AML-193 (cell line): ENCODE measurements at places on chromosomes 6 and 20.

- no peak for DNase-seq
Measured at GRCh38 chr6:1016329-1017302, 295.3 kb upstream of the FOXQ1 start.

- no peak for DNase-seq
Measured at GRCh38 chr6:148347441-148348054, 4.9 kb downstream of the SASH1 start.

- no peak for DNase-seq
Measured at GRCh38 chr20:11652128-11652527, 265.6 kb upstream of the BTBD3 start.

DNA sequence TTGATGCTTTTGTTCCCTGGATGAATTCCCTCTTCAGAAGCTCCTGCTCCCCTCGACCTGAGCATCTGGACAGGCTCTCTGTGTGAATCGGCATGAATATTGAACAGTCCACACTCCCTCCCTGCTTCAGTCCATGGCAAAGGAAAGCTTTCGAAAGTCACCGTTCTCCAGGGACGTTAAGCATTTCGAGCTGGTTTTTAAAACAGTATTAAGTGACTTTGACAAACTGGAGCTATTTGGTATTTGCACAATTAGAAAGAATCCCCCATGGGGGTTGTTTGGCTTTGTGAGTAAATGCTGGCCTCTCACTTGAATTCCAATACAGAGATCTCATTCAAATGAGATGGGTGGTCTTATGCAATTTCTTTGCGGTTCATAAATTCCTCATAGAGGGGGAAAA is 85.3 kb upstream of the TIAM2 start:
- no peak for DNase-seq

- DNase-seq, result no peak
Measured at GRCh38 chr20:44528309-44528708, 6.4 kb upstream of the SERINC3 start.

DNA sequence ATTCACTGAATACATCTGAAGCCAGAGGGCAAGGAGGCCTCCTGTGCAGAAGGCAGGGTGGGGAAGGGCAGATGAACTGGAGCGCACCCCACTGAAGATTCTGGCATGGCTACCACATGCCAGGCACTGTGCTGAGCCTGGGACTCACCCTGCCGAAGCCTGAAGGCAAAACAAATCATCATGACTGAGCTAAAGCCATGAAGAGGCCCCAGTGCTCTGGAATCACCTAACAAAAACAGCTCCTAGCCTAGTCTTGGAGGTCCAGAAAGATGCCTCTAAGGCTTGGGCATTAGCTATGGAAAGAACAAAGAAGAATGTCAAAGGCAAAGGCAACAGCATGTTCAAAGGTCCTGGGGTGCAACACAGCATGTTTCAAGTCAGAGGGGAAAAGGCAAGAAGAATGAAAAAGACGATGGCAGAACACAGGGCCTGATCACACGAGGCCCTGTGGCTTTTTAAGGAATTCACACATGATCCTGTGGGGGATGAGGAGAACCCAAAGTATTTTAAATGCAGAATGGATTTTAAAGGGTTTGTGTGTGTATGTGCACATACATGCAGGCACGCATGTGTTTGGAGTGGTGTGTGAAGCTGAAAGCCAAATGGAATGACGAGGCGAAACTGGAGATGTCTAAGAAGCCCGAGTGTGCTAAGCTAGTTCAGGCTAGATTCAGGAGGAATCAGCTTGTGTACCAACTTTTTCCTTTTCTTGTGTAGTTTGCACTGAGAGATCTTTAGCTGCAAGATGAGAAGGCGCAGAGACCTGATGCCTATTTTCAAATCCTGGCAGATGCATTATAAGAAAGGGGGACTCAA is 261.4 kb downstream of the ZNF217 start:
- DNase-seq, result no peak

DNA sequence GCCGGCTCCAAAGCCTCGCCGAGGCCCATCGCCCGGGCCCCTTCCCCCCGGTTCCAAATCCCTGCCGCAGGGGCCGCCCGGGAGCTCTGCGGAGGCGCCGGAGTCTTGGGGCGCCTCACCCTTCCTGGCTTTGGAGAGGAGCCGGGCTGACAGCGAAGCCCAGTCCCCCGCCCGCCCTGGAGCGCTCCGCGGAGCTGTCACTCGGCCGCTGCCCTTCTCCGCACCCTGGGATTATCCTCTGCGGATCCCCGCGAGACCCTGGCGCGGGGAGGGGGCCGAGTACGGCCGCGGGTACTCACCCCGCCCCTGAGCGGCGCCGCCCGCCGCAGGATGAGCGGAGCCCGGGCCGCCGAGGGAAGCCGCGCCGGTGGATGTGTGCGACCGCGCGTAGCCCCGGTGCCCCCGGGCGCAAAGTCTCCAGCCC is 343 bp downstream of the SNAP91 start:
- DNase-seq, result no peak

DNA sequence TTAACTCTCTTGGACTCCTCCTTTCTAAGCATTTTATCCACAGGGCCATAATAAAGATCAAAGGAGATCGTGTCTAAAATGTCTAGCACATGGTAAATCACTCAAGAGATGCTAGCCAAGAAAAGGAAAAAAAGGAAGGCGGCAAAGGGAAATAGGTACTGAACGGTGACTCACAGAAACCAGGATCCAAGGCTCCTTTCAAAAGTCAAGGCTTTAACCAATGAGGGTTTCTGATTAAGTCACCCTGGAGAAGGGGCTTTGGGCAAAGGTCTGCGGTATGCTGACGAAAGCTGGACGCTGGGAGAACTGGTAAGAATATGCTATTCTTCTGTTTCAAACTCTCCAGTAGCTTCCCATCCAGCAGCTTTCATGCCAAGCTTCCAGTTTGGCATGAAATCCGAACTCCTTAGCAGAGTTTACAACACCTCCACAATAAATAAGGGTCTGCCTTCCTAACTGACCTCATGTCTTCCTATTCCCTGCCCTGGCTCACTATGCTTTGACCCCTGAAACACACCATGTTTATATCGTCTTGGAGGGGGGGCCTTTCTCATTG is 1.0 kb downstream of the TOMM34 start:
- DNase-seq, result peak; percentile 27

GRCh38 chr20:4721719-4722118 is at the start of gene PRND:
PRND (plus strand) TSS chr20:4721909; CDS start chr20:4724552, 2,643 bp downstream.
- DNase-seq, result no peak

- DNase-seq, result no peak
Measured at GRCh38 chr20:940926-941325, 24.8 kb upstream of the ANGPT4 start.

- DNase-seq, result no peak
Measured at GRCh38 chr20:1827510-1827973, 67.7 kb upstream of the SIRPA start.

DNA sequence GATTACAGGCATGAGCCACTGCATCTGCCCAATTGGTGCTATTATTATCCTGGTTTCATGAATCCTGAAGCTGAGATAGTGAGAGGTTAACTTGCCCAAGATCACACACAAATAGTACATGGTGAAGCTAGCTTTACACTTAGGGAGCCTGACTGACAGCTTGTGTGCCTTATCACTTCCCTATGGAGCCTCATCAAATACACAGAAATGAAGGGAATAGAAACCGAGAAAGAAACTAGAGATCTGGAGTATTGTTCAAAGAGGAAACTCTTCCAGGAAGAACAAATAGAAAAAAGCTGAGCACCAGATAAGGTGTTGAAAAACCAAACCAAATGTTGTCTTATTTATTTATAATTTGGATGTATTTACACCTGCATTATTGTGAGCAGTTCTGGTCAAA is 155.0 kb upstream of the CITED2 start:
- no peak for DNase-seq

DNA sequence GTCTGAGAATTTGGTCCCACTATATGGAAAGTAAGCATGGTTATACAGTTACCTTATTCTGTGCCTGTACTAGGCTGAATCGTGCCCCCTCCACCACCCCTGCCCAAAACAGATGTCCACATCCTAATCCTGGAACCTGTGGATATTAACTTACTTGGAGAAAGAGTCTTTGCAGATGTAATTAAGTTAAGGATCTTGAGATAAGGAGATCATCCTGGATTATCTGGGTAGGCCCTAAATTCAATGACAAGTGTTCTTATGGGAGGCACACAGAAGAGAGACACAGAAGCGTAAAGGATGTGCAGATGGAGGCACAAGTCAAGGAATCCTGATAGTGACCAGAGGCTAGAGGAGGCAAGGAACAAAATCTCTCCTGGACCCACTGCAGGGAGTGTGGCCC is 116.7 kb upstream of the MAN1A1 start:
- DNase-seq, result no peak

DNA sequence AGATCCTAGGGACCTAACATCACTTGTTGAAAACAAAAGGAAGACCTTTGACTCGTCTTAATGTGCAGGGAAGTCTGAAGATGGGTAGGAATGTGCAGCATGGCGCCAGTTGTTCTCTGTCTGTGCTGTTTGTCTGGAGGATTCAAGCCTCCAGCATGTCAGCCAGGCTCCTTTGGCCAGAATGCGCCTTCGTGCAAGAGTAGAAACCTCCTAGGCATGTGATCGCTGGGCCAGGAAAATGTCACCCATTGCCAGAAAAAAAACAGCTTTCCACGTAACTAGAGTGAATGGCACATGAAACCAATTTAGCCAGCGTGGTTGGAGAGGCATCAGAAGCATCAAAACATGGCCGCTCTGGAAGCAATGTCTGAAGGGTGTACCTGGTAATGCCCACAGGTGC is 132.7 kb downstream of the EDN1 start:
- DNase-seq, result no peak

- DNase-seq, result no peak
Measured at GRCh38 chr6:152160346-152160745, 352.9 kb downstream of the ESR1 start.

DNA sequence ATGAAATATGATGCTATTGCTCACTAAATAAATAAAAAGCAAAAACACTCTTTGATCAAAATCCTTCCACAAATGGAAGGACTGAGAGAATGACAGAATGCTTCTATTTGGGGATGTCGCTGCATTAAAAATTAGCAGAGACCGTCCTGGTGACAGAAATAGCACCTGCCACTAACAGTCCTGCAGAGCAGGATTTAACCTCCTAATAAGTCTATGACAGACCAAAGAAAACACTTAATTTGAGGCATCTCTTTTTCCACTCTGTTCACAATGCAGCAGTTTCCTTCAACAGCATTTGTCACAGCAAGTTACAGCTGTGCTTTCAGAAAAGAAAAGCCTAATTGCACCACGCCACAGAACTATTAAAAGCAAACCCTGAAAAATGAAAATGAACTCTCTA is 140.6 kb upstream of the BEND6 start:
- no peak for DNase-seq

DNA sequence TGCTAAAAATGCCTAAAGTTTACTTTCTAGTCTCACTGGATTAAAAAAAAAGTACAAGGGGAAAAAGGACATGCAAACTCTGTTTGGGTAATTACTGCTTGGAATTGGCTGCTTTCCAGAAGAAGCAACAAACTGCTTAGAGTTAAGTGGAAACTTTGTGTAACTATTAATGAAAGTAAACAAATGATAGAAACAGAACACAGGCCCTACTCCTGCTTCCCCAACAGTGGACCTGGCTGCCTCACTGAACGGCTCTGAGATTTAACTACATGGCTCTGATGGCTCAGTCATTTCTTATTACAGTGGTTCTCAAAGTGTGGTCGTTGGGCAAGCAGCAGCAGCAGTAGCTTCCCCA is 108.5 kb downstream of the MAN1A1 start:
- no peak for DNase-seq

DNA sequence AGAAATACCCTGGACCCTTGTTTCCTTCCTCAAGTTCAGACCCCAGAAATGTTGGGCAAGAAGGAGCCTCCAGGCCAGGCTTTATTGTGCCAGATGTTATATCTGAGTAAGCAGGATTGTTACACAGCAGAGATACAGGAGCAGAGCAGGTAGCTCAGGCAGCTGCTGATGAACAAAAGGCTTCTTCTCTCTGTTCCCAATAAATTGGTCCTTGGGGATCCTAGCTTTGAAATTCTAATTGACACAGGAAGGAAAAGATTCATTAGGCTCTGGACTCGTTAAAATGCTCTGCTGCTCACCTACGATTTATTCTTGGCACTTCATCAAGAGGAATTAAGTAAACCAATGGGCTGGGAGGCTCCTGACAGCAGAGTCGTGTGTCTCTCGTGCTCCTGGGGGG is 54.2 kb downstream of the RALY start:
- DNase-seq, result no peak

- no peak for DNase-seq
Measured at GRCh38 chr6:97205966-97206365, 77.0 kb downstream of the MMS22L start.

GRCh38 chr6:15960740-15961634 is 167.9 kb upstream of the MYLIP start:
- DNase-seq, result no peak

GRCh38 chr6:107786709-107787588 is 37.2 kb downstream of the SCML4 start:
- no peak for DNase-seq

GRCh38 chr6:140393665-140394540 is 1019.5 kb upstream of the CITED2 start:
- DNase-seq, result no peak

DNA sequence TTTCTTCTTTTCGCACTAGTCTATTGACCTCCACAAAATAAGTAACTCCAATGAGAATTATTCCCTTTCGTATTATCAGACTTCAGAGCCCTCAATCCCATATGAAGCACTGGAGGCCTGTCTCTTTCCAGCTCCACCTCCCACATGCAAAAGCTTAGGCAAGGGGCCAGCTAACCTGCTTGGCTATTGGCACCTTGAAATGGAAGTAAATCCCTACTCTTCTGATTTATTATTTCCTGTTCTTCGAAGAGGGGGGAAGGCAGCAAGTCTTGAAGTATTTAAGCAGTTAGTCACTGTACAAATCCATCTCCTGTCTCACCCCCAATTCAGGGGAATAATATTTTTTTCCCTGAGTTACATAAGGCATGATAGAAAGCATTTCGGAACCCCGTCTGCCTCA is 577.8 kb downstream of the MAFB start:
- no peak for DNase-seq

DNA sequence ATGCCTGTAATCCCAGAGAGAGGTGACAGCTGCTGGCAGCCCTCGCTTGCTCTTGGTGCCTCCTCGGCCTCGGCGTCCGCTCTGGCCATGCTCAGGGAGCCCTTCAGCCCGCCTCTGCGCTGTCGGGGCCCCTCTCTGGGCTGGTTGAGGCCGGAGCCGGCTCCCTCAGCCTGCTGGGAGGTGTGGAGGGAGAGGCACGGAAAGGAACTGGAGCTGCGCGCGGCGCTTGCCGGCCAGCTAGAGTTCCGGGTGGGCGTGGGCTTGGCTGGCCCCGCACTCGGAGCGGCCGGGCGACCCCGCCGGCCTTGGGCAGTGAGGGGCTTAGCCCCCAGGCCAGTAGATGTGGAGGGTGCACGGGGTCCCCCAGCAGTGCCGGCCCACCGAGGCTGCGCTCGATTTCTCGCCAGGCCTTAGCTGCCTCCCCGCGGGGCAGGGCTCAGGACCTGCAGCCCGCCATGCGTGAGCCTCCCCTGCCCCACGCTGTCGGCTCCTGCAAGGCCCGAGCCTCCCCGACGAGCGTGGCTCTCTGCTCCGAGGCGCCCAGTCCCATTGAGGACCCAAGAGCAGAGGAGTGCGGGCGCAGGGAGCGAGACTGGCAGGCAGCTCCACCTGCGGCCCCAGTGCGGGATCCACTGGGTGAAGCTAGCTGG is 34.6 kb downstream of the C6orf52 start:
- DNase-seq, result no peak

- no peak for DNase-seq
Measured at GRCh38 chr6:158916617-158917016, 83.4 kb downstream of the RSPH3 start.

- no peak for DNase-seq
Measured at GRCh38 chr6:44698602-44699001, 311.1 kb downstream of the CDC5L start.
